ENCODE measurements at places on chromosomes 13 and 19.

GRCh38 chr19:31294189-31294588, 55.0 kb downstream of the TSHZ3 start:
- no peak for DNase-seq

DNA sequence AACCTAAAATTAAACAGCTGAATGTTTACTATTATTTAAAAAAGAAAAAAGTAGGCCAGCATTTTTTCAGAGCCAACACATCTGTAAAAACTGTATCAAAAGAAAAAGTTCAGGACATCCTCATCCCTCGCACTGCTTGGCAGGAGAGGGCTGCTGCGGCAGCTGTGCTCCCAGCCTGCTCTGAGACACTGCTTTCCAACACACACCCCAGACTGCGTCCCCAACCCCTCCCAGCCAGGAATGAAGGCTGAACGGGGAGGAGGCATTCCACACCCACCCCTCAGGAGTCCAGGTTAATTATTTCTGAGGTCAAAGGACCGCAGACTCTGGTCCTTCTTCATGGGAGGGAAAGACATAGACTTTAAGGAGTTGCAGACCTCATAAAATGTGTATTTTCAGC, 43.1 kb downstream of the COL4A1 start:
- peak; percentile 92 for DNase-seq

GRCh38 chr19:13881251-13881691, 4.3 kb downstream of the NANOS3 start:
- no peak for DNase-seq

DNA sequence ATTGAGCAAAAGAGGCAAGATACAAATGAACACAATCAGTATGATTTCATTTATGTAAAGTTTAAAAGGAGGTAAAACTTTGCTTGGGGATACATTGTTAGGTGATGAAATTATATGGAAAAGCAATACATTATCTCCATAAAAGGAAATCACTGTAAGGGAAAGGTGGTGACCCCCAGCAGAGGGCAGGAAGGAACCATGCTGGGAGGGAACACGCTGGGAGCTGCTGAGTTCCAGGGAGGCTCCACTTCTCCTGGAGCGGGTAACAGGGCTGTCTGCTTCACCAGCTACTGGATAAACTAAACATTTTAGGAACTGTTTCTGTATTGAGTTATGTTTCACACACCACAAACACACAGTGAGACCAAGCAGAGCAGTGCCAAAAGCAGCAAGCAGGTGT, 91.2 kb downstream of the KATNAL1 start:
- DNase-seq: no peak

DNA sequence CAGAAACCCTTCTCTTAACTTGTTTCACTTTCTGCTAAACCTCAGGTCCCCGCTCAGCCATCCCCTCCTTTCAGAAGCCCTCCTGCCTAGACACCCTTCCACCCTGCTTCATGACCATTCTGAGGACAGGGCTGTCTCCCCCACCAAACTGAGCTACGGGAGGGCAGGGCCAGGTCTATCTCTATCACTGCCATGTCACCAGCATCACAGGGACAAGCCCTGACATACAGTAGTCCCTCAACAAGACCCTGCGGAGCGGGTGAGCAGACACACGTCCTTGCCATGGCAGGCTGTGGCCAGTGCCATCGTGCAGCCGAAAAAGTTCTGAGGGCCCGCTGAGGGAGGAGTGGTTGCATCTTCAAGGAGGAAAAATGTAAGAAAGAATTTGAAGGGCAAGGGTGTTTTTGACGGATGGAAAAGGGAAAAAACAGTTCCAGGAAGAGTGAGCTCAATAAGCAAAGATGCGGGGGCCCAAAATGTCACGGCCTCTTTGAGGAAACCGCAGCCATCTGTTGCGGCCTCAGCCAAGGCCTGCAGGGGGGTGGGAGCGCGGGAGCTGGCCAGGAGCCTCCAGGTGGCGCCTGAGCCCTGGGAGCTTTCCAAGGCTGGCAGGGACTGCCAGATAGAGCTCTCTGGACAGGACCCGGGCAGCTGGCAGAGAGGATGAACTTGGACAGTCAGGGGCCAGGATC, 8.1 kb downstream of the PTGIR start:
- no peak for DNase-seq

DNA sequence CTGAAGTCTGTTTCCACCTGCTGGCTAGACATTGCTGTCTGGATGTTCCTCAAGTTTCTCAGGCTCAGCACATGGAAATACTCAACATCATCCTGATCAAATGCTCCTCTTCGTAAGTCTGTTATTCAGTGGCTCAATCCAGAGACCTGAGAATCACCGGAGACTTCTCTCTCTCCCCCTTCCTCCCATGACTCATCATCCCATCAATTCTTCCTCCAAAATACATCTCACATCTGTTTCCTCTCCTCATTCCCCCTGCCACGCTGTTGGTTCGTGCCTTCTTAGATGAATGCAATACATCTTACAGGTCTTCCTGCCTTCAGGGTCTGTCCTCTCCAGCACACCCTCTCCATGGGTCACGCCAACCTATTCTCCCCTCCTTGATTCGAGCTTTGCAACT, 7.4 kb upstream of the RXFP2 start:
- DNase-seq: no peak
